Stimulated activated CD4-positive, alpha-beta T cell treated with anti-CD3 and anti-CD28 coated beads, Interleukin-1b, Interleukin-23, amount 100 ng/mL, for 1 hour (primary cell): ENCODE measurements at places on chromosomes 5 and 9.

GRCh38 chr9:27963836-27964235 lies 390.6 kb upstream of the C9orf72 start:
- DNase-seq: no peak

- no peak for DNase-seq
Observed at GRCh38 chr5:36613241-36613640, 6.8 kb downstream of the SLC1A3 start.

DNA sequence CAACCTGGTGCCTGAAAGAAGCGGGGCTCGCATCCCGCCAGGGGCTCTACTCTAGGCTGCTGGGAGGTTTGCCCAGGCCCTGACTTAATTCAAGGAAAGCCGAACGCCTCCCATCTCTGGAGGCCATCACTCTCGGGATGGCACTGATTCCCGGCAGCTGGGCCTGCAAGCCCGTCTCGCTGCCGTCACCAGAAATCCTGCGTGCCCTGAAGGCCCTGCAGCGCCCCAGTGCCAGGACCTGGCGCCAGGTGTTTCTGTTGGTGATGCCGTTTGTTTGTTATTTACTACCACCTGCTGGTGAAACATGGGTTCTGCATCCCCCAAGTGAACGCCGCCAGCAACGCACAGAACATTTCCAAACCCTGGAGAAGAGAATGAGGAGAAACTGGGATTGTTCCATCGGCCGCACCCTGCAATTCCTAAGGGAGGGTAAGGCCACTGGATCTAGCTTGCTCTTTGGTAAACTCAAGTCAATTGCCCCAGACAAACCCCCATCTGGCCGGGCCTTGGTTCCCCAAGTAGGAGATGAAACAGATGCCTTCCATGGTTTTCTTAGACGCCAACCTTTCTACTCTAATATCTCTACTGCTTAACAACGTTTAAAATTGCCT lies 77.9 kb downstream of the AK8 start:
- peak; percentile 35 for DNase-seq

- DNase-seq: no peak
Observed at GRCh38 chr9:3903906-3904305, 378.1 kb upstream of the RFX3 start.

- no peak for DNase-seq
Observed at GRCh38 chr9:138020120-138020794, 142.7 kb downstream of the CACNA1B start.

DNA sequence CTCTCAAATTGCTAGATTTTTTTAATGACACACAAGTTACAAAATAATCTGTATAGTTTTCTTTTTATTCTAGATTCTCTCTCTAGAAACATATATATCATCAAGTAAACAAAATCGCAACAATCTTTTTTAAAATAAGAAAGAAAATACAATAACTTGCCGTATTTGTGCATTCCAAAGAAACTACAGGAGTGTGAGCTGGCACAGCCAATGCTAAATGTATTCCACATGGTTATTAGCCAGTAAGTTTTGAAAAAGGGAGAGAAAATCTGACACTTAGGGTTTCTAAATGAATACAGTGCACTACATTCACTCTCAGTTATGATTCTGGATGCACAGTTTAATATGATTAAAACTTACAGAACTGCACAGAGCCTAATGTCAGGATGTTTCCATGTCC lies 117.9 kb downstream of the BNC2 start:
- DNase-seq: no peak

GRCh38 chr9:115972843-115973595 lies 180.6 kb upstream of the PAPPA start:
- DNase-seq: no peak

GRCh38 chr5:82107267-82107666 lies 135.4 kb downstream of the ATG10 start:
- DNase-seq: no peak

- no peak for DNase-seq
Observed at GRCh38 chr5:98827161-98827560, 53.7 kb downstream of the RGMB start.

- DNase-seq: no peak
Observed at GRCh38 chr5:10295619-10296326, 11.9 kb downstream of the CMBL start.

- no peak for DNase-seq
Observed at GRCh38 chr9:109414125-109414785, 83.9 kb downstream of the PTPN3 start.

- DNase-seq: no peak
Observed at GRCh38 chr5:133032852-133033742, 6.7 kb upstream of the ZCCHC10 start.

DNA sequence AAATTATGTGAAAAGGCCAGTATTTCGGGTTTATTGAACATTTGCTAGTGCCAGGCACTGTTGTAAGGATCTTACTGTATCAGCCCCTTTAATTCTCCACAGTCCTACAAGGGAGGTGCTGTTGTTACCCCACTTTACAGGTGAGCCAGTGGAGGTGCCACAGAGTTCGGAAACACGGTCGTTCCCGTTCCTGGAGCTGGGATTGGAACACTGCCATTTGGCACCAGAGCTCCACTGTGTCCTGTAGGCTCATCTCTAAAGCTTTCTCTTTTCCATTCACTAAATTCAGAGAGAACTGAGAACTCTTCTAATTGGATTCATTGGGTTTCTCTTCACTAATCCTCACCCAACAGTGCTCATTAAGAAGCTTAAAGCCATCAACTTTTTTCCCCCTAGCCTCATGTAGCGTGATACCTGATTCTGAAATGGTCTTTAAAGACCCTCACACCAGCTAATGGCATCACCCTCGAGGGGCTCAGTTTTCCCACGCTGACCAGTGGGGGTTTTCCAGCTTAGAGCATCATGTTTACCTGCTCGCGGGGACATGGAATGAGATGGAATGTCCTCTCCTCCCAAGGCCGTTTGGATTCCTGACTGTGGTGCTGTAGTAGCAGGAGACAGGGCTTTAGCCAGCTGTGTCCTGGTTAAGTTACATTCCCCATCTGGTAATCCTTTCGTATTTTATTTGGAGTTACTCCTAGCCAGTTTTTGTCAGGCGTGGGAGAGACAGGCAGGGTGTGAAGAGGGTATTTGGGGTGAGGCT lies 5.8 kb downstream of the ERGIC1 start:
- no peak for DNase-seq

GRCh38 chr5:155651-156410 lies 35.5 kb upstream of the LRRC14B start:
- no peak for DNase-seq

DNA sequence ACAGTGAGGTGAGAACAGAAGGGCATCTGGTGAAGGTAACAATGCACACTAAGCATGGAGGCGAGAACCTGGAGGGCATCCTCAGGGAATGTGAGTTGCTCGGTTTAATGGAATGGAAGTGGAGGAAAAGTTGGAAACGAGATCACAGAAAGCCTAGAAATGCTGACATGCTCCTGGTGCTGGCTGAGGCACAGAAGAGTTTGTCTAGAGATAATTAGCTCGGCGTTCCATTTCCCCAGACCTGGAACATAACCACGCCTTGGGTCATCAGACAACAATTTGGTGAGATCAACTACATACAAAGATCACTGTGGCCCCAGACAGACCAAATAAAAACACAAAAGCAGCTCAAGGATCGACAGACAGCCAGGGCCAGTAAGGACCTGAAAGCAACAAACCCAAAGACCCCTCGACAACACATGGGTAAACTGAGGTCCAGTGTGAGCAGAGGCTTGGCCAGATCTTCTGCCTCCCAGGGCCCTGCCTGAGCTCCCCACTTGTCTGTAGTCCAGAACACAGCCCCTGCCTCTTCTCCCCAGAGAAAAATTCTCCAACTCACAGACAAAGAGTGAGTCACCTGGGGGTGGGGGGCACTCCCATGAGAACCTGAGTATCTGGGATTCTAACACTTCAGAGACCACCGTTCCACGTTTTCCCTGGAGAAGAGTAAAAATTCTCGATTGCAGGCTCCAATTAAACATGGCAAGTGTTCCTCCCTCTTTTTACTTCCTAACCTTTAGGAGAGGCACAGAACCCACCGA lies 52.5 kb downstream of the SHB start:
- no peak for DNase-seq

GRCh38 chr9:4665357-4665756 lies 923 bp downstream of the SPATA6L start:
- DNase-seq: no peak

DNA sequence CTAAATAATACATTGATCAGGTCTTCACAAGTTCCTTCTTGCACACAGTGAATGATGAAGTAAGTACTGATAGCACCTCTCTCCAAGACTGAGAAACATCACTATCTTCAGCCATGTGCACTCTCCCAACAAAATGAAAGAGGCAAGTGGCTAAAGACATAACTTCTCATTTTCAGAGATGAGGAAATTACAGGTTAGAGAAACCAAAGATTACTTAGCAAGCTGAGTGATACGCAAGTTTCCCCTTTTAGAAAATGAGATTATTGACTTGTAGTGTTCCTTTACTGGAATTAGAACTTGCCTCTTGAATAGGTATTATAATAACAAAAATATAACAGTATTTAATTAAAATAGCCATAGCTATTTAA lies 21.6 kb downstream of the CEMIP2 start:
- DNase-seq: no peak

DNA sequence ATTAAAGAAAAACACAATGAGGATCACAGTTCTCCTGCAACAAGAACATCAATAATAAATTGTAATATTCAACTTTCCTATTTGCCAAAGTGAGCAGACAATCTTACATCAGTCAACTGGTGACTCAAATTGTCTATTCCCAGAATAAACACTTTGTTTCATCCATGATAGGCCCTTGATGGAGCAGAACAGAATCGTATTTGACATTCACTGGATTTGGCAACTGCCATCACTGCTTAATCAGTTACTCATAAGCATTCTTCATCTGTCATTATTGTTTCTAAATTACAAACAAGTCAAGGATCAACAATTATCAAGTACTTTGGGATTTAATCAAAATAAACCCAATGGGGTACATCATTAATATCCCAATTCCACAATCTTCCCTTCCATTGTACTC lies 398.4 kb downstream of the GABRG2 start:
- no peak for DNase-seq

DNA sequence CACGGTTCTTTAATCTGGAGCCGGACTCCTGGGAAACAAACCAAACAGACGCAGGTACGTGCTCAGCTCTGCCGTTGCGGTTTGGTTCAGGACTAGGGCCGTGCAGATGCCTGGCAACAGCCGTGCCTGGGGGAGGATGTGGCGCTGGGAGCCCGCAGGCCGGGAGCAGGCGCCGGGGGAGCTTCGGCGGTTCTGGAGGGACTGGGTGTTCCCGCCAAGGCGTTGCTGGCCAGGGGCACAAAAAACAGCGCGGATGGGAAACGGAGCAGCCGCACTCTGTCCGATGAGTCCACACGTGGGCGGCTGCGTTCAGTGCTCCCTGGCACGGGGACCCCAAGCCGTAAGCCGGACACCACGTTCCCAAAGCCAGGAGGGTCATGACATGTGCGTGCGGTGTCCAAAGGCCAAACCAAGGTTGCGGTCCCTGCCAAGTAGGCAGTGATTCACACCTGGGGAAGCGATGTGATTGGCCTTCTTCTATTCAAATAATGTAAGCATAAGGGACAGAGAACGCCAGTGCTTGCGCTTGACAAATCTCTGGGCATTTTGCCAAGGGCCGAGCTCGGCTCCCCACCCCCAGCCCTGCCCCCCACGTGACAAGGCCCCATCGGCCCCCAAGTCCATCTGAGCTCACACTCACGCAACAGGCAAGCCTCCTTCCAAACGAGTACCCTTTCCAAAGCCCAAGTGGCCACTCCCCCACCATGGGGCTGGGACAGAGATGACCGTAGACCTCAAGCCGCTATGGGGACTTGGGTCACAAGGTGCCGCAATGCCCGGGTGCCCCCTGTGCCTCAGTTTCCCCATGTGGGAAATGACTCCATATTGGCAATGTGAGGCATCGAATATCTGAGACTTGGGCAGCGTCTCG lies 49.7 kb upstream of the NKD2 start:
- no peak for DNase-seq

- DNase-seq: no peak
Observed at GRCh38 chr9:90307891-90308290, 334.7 kb downstream of the DIRAS2 start.

DNA sequence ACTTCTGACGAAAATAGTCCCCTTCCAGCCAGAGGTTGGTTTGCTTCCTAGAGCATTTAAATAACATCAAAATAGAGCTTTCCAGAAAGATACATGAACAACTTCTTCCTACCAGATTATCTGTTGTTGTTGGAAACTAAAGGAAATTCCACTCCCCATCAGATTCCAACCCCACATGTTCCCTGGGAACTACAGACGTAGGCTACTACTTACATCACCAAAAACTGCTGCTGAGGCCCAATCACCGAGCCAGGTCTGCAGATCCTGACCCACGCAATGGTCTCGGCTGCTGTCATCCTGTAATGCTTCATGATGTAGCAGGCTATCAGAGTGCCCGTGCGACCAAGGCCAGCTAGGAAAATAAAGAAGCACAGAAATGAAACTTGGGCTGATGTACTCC lies 73.4 kb downstream of the HABP4 start:
- DNase-seq: no peak

DNA sequence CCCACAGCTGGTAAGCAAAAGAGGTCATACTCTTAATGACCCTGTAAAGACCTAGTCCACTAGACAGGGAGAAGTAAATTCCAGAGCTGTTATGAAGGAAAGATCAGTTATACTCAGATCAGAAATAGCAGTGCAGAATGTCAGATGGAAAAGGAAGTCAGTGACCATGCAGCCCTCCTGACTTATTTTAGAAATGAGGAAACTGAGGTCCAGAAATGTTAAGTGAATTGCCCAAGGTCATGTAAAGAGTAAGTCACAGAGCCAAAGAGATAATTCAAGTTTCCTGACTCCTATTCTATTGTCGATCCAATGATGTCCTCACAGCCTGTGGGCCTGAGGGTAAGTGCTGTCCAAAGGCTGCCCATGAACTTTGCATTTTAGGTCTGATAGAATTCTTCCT lies 214.9 kb upstream of the IL12B start:
- no peak for DNase-seq

DNA sequence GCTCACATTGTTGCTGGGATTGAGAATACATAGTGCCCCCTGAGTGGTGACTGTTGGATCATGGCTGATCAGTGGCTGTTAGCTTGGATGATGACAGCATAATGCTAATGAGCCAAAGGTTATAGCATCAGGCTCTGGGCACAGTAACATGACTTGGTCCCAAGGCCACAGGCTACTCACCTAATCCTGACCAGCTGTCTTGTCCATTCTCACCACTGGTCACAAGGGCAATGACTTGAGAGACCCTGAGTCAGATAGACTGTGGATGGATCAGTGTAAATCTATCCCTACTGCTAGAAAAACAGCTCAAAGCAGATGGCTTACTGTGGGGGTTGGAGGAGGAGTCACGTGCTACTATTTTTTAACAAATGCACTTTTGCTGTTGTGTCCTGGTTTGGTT lies 74.7 kb downstream of the AOPEP start:
- no peak for DNase-seq

- no peak for DNase-seq
Observed at GRCh38 chr5:133527311-133527710, 85.0 kb downstream of the FSTL4 start.
